NCI-H2171 treated with DMSO at 0.1 percent for 48 hours (cell line): ENCODE measurements at places on chromosomes 3 and 15.

DNA sequence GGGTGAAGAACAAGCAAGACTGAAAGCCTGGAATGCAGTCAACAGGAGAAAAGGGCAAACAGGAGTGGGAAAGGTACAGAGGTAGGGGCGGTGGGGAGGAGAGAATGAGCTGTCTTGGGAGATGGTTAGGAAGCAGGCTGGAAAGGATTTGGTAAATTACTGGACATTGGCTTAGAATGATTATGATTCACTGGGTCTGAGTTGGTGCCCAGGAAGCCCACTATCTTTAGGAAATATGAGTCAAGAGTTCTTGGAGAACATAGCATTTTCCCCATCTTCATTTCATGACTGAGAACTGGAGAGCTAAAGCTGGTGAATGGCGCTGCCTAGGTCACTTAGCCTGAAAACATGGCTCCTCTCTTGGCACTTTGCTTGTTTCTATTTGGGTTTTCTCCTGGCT is 74.7 kb upstream of the C3orf80 start:
- DNase-seq, result no peak

GRCh38 chr15:88844749-88845386 is 41.6 kb downstream of the ACAN start:
- DNase-seq, result no peak

DNA sequence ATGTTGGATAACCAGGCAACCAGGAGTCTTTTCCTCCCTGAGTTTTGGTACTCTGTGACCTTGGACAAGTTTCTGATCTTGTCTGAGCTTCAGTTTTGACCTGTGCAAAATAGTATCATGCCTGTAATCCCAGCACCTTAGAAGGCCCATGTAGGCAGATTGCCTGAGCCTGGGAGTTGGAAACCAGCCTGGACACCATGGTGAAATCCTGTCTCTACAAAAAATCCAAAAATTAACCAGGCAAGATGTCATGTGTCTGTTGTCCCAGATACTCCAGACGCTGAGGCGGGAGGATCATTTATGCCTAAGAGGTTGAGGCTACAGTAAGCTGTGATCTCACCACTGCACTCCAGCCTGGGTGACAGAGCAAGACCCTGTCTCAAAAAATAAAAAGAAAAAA is 114.8 kb downstream of the IL12A start:
- no peak for DNase-seq

DNA sequence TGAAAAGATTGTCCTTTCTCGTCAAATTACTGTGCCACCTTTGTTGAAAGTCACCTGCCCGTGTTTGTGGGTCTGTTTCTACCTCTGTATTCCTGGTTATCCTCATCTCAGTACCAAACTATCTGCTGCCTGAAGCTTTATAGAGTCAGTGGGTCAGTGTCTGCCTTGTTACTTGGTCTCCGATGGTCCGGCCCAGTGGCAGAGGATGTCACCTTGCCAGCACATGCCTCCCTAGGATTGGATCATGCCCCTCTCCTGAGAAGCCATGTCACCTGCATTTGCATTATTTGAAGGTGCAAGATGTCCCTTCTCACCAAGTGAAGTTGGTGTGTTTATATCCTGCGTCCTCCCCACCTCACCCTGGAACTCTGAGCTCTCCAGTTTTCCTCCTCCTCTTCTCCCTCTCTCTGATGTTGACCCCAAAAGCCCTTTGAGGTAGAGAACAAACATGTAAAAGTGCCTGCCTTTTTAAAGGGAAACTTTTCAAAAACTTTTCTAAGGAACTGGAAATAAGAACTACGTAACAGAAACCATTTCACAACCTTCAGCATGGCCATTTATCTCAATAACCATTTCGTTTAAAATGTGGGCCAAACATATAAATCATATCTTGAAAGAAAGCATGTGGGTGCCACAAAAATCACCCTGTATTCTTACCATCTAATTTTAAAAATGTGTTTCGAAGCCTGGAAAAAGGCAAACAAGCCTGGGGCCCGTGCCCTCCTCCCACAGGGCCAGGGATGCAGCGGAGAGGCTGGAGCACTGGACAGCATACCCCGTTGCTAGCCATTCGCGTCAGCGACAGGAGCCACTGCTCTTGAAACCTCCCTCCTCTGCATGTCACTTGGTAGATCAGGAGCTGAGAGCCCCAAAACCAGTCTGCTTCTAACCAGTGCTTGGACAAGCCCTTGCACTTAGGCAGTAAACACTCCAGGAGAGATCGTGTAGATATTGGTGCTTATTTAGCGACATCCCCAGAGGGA is 102.1 kb downstream of the VGLL4 start:
- no peak for DNase-seq

DNA sequence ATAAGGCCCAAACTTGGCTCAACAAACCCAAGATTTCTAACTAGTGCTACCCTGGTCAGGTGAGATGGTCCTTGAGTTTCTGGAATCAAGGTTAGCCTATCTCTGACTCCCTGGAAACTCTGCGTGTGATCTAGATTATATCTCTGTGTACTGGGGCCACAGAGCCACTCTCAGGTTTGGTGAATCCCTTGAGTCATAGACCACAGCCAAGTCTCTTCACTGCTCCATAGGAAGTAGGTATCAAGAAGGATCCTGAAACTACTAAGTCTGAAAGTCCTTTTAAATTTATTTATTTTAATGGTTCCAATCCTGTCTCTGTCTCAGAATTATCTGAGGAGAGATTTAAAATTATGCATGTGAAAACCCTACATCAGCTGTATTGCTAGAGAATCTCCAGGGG is 99.1 kb downstream of the TUSC7 start:
- DNase-seq, result no peak

- no peak for DNase-seq
Observed at GRCh38 chr3:128965280-128965679, 28.6 kb downstream of the CFAP92 start.
